ENCODE measurements at places on chromosomes 4 and X.

GRCh38 chrX:155563099-155563498 lies 49.7 kb downstream of the TMLHE start:
- no peak for DNase-seq

DNA sequence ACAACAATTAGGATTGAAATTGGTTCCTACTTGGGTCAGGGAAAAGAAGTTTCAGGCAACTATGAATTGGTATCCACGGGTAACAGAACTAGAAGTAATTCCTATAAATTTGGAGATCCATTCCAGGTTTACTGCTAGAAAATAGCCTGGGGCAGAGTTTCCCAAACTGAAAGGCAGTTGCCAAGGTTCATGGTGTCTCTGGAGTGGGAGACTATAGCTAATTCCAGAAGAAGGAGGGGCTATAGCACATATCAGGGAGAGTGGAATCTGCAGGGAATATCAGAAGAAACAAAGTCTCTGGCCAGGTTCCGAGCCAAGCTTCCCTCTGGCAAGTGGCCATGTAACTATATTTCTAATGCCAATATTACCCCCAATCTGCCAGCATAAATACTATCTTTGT lies 166.3 kb downstream of the GALNTL6 start:
- no peak for DNase-seq

DNA sequence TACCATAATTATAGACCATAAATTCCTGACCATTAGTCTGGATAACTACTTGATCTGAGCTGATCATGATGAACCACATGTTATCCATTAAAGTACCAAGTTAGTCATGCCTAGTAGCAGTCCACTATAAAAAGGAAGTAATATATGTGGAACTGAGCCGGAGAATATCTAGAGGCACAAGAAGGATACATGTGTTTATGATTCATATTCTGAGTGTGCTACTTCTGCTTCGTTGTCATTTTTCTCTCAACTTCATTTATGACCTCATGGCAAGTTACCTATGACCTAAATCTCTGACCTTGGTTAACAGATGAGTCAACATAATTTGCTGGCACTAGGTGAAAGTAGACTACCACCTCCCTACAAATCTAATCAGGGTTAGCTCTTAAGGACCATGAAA lies 56.5 kb upstream of the ANKRD17 start:
- no peak for DNase-seq

DNA sequence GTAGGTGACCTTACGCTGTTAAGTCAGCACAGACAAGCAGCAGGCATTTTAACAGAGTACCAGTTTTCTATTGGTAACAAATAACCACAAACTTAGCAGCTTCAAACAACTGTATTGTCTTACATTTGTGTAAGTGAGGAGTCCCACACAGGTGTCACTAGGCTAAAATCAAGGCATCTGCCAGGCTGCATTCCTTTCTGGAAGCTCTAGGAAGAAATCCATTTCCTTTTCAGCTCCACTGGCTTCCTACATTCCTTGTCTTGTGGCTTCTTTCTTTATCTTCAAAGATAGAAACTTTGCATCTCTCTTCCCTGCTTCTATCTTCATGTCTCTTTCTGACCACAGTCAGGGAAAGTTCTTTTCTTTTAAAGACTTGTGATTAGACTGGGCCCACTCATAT lies 139.9 kb downstream of the TMEM144 start:
- DNase-seq: no peak

GRCh38 chr4:122542411-122543236 lies 78.2 kb downstream of the IL21 start:
- no peak for DNase-seq

- no peak for DNase-seq
These were observed 106.2 kb downstream of the PRRG1 start for GRCh38 chrX:37455381-37455780.

GRCh38 chr4:182272151-182272550 lies 28.9 kb downstream of the TENM3 start:
- no peak for DNase-seq

GRCh38 chrX:155215443-155216178 lies 649 bp upstream of the VBP1 start:
- no peak for DNase-seq

GRCh38 chr4:15706646-15707362 lies 3.9 kb downstream of the BST1 start:
- DNase-seq: no peak

GRCh38 chrX:12469296-12469695 lies 321.9 kb upstream of the PRPS2 start:
- no peak for DNase-seq

- no peak for DNase-seq
These were observed 12.2 kb downstream of the PAICS start for GRCh38 chr4:56448301-56448700.

DNA sequence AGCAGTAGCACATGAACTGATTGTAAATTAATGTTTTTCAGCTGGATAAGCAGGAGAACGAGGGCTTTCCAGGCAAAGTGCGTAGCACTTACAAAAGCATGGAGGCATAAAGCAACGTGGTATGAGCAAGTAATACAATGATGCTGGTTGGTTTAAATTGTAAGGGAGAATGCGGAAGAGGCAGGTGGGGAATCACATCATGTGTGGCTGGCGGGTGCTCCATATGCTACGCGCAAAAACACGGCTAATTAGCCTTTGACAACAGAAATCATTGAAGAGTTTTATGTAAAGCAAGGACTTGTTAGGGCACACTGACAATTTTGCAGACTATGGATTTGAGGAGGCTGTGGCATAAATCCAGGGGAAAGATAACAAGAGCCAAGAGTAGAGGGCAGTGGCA lies 14.6 kb downstream of the SYTL4 start:
- no peak for DNase-seq

- DNase-seq: no peak
These were observed 475.4 kb upstream of the HS3ST1 start for GRCh38 chr4:11904117-11904535.

GRCh38 chr4:157270108-157270507 lies 49.6 kb downstream of the GRIA2 start:
- DNase-seq: peak; percentile 1

DNA sequence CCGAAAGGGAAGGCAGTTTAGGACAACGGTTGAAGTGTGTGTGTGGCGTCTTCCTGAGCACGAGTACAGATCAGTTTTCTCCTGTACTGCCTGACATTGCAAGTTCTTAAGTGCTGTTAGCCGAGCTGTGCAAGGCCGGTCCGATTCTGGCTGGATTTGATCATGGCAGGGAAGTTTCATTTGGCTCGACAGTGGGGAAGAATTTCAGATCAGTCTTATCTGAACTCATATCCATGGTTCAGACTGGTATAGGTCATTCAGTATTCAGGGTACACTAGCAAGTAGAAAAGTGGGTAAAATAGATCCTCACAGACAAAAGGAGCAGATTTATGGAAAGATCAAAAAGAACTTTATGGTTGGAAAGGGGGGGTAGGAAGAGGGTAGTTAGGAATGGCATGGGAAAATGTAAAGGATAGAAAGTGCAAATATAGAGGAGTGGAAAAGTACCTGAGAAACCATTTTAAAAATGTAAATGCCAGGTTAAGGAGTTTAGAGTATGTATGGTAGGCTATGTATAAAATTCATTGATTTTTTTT lies 716 bp downstream of the THAP9 start:
- DNase-seq: no peak

DNA sequence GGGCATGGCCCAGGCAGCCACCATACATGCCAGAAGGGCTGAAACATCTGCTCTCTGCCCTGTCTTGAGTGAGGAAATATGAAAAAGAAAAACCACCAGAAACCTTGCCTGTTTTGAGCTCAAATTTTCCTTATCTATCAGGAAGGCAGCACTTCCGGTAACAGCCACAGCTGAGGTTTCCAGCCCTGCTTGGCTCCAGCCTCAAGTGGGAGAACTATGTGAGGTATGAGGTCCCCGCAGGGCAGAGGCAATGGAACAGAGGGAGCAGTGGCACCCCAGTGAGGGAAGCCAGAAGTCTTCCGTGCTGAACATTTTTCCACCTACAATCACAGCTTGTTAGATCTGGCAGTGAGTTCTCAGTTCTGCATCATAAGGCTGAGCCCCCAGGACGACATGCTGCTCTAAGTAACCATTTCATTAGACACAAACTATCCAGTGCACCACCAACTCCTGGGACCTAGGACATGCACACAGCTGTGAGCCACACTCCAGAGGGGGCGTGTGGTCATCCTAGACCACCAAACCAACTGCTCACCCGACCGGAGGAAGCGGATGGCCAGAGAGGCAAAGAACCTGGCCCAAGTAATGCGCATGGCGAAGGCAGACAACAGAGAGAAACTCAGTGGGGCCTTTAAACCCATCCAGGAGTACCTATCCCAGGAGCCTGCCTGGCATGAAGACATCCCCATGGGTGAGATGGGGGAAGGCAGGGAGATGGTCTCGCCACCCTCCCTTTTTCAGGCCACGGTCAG lies 22.6 kb downstream of the WDR1 start:
- no peak for DNase-seq

DNA sequence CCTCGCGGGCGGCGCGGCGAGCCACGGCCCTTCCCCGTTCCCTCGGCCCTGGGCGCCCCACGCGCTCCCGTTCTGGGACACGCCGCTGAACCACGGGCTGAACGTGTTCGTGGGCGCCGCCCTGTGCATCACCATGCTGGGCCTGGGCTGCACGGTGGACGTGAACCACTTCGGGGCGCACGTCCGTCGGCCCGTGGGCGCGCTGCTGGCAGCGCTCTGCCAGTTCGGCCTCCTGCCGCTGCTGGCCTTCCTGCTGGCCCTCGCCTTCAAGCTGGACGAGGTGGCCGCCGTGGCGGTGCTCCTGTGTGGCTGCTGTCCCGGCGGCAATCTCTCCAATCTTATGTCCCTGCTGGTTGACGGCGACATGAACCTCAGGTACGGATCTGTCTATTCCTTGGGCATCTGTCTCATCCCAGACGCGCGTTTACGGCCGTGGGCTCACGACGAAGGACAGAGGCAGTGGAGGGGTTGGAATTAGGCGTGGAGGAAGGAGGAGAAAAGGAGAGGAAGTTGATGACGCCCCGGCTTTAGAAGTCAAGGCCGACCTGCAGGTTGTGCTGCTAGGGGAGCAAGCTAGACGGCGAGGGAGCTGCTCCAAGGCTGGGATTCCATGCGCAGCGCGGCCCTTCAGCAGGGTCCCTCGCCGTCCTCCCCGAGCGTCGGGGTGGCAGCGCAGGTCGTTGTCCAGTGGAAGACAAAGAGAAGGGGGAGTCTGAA lies 792 bp downstream of the SLC10A4 start:
- DNase-seq: no peak

GRCh38 chrX:19181345-19181744 lies 59.1 kb upstream of the ADGRG2 start:
- DNase-seq: no peak

DNA sequence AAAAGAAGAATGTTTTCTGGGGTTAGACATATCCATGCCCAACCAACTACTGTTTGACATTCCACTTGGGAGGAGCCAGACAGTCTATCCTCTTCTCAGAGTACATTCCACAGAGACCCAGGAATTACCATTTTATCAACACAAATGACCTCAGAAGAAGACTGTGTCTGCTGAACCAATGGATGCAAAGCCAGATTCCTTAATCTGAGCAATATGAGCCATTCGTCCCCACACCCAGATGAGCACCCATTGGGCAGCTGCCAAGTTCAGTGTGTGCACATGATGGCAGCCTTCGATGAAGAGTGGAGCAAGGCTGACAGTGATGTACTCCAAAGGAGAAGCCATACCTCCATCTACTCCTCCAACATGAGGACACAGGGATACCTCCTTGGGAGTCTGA lies 111.3 kb downstream of the ZNF674 start:
- no peak for DNase-seq

DNA sequence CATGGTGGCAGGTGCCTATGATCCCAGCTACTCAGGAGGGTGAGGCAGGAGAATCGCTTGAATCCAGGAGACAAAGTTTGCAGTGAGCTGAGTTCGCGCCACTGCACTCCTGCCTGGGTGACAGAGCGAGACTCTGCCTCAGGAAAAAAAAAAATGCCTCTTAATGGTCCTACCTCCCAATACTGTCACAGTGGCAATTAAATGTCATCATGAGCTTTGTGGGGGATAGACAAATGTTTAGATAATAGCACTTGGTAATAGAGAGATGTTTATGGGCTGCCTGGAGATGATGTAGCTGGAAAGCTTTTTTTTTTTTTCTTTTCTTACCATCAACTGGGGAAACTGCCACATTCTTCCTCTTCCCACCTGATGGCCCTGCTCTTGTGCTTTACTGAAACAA lies 33.0 kb downstream of the GRK4 start:
- DNase-seq: no peak

DNA sequence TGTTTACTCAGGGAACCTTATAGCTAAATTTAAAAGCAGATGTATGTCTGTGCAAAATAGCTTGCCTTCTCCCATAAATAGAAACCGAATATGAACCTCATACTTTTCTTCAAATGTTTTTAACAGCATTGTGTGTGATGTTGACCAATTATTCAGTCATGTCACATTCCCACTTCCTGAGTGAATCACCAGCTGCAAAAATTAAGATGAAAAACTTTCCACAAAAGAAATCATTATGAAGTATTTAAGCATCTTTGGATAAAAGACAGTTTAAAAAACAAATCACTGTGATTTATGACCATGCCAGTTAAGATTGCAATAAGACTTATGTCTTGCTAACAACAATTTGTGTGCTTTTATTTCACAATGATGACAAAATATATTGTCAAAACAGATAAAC lies 220.1 kb downstream of the PDGFC start:
- no peak for DNase-seq

GRCh38 chr4:142475663-142476062 lies 370.4 kb downstream of the INPP4B start:
- no peak for DNase-seq

- no peak for DNase-seq
These were observed 555.6 kb upstream of the IGFBP7 start for GRCh38 chr4:57665806-57666205.

- DNase-seq: no peak
These were observed 11.8 kb downstream of the CLCN5 start for GRCh38 chrX:49934148-49934547.

- no peak for DNase-seq
These were observed 48.0 kb upstream of the SPOCK3 start for GRCh38 chr4:167282171-167282864.

- DNase-seq: no peak
These were observed 473 bp upstream of the BCLAF3 start for GRCh38 chrX:19991350-19991718.

DNA sequence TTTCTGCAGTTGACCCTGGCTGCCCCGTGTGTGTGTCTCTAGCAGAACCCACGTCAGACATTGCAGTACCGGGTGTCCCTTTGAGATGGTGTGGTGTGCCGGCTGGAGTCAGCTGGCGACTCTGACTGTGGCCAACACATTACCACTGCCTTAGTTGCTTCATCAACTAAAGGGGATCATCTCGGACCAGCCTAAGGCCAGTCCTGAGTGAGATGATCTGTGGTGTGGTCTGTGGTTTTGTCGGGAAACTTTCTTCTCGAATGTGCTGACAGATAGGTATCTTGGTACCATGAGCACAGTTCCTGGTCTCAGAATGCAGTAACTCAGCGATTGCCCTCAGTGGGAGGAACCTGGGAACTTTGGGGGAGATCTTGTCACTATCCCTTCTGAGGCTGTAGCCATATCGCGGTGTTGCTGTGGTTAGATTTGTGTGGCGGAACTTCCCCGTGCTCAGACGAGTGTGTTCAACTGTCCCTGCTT lies 15.8 kb downstream of the TBC1D14 start:
- no peak for DNase-seq

GRCh38 chrX:40415675-40416074 lies 165.1 kb upstream of the ATP6AP2 start:
- no peak for DNase-seq
